Skeletal muscle cell (primary cell): ENCODE measurements at places on chromosomes 12 and 14.
A peak's percentile ranks its signal among the peaks of the same experiment; 100 is the strongest.

DNA sequence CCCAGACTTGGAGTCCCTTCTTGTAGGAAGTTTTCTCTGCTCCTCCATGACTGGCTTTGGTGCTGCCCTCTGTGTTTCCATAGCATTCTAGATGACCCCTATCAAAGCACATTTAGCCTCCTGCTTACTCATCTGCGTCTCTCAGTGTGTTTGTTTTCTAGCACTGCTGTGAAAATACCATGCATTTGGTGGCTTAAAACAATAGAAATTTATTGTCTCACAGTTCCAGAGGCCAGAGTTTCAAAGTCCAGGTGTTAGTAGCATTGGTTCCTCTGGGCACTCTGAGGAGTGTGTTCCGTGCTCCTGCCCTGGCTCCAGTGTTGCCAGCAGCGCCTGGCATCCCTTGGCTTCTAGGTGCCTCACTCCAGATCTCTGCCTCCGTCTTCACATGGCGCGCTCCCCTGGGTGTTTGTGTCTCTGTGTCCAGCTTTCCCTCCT is 86.1 kb downstream of the CACNA1C start:
- no peak for DNase-seq

DNA sequence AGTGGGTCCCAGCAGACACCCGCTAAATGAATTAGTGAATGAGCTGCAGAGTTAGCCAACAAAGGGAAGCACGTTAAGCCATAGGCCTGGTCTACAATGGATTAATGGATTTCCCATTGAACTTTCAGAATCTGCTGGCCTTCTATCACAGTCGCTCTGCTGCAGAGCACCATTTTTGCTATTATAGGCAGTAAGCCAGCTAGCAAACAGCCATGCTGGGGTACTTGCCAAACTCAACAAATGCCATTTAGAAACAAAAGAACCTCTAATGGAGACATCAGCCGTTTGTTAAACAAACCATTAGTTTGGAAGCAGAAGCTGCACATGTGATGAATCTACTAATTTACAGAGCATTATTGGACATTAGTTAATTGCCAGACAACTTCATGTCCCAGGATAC is 181.1 kb upstream of the STXBP6 start:
- no peak for DNase-seq

DNA sequence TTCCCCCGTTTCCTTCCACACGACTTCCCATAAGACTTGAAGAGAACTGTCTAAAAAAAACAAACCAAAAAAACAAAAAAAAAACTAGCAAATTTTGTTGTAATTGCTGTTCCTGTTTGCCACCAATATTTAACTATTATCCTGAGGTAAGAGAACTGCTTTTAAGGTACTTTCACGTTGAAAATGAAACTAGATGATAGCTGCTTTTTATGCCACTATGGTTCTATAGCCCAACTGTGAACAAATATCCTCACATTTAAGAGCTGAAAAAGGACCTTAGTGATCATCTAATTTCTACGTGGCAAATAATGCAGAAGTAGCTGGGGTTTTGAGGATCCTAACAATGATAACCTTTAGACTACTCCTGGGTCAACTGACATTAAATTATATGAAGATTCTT is 98.6 kb downstream of the TAOK3 start:
- DNase-seq, result no peak

- DNase-seq, result no peak
Observed at GRCh38 chr12:108884116-108885012, 4.5 kb downstream of the DAO start.

DNA sequence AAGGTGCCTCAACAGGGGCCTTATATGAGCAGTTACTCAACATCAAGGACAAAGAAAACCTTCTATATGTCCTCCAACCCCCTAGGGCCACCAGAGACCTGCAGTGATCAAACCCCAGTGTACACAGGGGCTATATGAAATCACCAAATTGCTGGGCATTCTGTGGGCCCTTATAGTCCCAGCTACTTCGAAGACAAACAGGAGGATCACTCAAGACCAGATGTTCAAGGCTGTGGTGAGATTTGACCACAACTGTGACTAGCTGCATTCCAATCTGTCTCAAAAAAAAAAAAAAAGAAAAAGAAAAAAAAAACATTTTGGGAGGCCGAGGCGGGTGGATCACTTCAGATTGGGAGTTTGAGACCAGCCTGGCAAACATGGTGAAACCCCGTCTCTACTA is 51.0 kb upstream of the PRB2 start:
- no peak for DNase-seq

- no peak for DNase-seq
Observed at GRCh38 chr12:46024099-46024498, 33.7 kb upstream of the SCAF11 start.

- DNase-seq, result no peak
Observed at GRCh38 chr12:94379479-94380113, 80.1 kb downstream of the CEP83 start.

GRCh38 chr12:114481200-114481535 is 75.2 kb upstream of the TBX5 start:
- DNase-seq, result no peak

- DNase-seq, result no peak
Observed at GRCh38 chr12:2323532-2324255, 270.9 kb downstream of the CACNA1C start.

DNA sequence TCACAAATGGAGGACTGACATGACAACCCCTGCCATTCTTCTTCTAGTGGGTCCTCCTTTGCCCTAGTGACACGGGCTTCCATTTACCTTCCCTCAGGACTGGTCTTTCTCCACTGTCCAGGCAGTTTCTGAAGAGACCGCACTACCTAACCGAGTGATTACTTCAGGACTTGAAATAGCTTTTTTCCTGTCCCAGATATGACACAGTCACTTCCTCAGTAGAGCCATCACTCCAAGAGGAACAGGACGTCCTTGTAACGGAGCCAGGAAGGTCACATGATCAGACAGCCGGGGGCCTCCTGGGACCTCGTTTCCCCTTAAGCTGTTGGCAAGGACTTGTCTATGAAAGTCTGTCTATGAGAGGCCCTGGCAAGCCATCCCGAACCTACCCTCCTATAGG is 62.3 kb downstream of the FOS start:
- DNase-seq, result peak; percentile 89
